ENCODE measurements at places on chromosomes 1 and 21.

- DNase-seq, result no peak
These were observed 2.3 kb upstream of the NRAS start for GRCh38 chr1:114718661-114719423.

DNA sequence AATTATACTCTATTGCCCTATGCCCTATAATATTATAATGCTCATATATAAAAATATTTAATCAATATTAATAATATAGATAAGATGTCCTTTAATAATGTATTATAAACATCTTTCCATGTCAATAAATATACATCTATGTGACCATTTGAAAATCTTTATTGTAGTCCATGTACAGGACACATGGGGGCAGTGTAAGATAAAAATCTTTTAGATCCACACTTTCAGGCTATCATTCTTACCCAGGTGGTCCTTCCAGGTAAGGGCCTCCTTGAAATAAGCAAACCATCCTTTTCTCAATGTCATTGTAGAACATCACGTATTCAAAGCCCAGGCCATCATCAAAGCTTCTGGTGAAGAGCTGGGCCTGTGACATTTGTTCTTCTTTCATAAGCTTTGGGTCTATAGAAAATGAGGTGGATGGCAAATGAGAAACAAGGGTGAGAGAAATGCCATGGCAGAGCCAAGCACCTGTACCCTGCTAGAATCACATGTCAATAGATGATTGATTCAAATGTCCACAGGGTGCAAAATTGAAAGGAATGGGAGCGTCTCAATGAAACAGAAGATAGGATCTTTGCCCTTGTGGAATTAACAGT, 20.2 kb downstream of the THEM4 start:
- DNase-seq, result peak; percentile 26

GRCh38 chr1:12104417-12104816, 41.3 kb downstream of the TNFRSF8 start:
- no peak for DNase-seq

DNA sequence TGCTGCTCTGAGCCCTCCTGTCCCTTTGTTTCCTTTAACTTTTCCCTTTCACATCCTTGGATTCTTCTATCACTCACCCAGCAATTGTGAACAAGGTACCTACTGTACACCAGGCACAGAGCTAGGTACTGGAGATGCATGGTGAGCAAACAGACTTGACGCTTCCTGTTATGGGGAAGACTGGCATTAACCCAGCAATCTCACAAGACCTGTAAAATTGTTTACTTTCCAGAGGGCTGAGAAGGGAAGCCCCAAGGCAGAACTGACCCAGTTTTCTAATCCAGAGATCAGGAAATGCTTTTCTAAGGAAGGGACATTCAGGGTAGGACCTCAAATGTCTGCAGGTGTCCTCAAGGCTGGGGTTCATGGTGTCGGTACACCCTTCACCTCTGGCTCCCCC, 171.6 kb upstream of the KAZN start:
- DNase-seq, result no peak

- DNase-seq, result peak; percentile 17
These were observed 4.7 kb downstream of the FOXO6 start for GRCh38 chr1:41365772-41366454.

GRCh38 chr21:36728371-36729111, 29.6 kb downstream of the SIM2 start:
- no peak for DNase-seq

DNA sequence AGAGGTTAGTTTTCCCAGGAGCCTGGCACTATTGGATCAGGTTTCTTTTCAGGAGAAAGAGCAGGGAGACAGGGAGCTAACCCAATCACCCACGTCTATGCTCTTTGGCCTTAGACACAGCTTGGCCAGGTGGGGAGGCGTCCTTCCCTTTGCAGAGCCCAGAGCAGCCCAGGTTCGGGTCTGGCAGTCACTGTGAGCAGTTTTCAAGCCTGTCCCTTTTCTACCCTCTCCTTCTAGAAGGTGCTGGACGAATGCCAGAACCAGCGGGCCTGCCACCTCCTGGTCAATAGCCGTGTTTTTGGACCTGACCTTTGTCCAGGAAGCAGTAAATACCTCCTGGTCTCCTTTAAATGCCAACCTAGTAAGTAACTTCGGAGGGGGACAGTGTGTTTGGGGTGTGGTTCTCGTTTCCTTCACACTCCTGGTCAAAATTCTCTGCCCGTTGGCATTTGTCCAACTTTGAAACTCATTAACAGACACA, 44.9 kb downstream of the EVA1C start:
- no peak for DNase-seq

- DNase-seq, result no peak
These were observed 299.8 kb downstream of the DISC1 start for GRCh38 chr1:231926340-231926739.

DNA sequence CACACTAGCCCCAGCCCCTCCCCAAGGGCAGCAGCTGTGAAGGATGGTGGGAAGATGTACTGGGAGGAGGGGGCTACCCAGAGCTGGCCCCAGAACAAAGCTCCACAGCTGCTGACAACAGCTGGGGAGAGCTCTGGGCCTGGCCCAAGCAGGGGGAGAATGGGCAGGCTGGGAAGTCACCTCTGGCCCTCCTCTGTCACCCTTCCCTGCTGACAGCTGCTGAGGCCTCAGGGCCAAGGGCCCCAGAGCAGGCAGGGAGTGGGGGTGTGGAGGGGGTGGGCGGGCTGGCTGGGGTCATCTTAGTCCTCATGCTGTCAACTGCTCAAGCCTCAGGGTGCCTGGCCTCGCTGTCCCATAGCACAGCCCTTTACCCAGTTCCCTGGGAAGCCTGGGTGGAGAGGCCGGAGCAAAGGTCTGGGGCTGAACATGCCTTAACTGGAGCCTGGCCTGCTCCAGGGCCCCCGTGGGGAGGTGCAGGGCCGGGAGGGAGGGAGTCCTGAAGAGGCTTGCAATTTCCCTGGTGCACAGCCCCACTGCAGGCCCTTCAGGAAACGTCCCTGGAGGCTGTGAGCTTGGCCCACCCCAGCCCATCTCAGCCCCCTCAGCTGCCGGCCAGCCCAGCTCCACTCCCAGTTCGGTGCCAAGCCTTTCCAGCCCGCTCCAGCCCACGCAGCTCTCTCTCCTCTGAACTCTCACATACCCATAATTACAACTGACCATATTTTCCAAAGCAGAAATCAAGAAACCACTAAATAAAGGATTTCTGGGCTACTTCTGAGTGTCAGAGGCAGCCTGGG, 25.7 kb downstream of the HSPG2 start:
- no peak for DNase-seq

DNA sequence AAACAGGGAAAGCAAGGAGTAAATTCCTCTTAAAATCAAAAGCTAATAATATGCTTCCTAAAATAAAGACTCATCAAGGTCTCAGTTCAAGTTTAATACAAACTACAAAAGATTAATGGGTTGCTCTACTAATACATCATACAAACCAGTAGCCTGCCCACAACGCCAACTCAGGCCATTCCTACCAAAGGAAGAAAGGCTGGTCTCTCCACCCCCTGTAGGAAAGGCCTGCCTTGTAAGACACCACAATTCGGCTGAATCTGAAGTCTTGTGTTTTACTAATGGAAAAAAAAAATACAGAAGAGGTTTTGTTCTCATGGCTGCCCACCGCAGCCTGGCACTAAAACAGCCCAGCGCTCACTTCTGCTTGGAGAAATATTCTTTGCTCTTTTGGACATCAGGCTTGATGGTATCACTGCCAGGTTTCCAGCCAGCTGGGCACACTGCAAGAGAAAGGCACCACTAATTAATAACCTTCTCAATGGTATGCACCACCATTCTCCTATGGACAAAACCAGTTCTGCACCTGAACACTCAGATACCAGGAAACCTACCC, 10.6 kb downstream of the PRDX1 start:
- no peak for DNase-seq

DNA sequence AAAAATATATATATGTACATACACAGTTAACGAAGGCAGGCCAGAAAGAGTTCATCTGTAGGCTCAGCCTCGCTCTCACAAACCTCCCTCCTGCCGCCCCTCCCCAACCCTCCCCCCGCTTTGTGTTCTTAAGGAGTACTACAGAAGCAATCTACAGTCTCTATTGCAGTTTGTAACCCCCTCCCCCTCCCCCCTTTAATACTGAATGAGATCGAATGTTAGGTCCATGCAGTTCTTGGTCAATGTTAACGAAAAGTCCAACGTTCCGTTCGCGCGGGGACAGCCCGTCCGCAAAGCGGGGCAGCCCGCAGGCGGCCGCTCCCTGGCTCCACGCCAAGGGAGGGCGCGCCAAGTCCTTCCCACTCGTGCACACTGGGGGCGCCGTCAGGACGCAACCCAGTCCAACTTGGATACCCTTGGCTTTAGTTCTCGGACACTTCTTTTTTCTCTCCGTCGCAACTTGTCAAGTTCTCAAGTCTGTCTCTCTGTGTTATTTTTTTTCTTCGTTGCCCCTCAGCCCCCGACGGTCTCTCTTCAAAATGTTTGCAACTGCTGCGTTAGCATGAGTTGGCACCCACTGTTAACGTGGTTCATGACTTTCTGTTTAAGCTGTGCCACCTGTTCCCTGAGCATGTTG, 2.2 kb downstream of the JUN start:
- DNase-seq, result peak; percentile 73

DNA sequence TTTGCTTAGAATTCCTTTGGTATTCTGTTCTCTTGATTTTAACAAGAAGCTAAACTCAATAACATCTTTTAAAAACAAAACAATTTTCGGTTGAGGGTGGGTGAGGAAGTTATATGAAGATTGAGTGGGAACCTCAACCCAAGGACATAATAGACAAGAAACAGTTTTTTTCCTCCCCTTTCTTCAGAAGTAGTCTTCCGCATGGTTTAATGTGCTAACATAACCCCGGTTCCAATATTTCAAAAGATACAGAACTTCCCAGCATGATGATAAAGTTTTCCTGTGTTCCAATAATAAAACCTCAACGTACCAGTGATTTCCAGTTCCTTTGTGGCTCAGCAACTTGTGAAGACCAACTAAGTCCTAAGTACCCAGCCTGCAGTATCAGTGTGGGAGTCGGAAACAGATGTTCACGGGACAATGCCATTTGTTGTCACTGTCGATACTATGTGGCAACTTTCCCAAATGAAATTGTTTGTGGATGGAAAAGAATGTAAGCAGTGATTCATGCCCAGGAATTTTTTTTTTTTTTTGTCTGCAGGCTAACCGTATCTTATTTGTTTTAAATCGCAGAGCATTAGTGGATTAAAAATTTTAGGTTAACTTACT, 48.5 kb downstream of the NR5A2 start:
- no peak for DNase-seq

DNA sequence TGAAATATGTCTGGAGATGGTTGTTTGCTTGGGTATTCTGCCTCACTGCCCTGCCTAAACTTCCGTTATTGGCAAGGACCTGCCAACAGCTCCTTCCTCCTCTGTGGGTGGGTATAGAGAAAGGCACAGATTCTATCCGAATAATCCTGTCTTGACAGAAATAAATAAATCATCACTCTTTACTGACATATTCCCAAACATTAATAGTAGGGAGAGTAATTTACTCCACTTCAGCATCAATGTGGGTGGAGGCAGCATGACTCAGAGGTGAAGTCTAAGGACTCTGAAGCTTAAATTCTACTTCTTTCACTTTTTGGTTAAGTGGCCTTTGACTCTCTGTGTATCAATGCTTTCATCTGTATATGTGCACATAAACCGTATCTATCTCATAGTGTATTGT, 2.9 kb downstream of the CD84 start:
- DNase-seq, result no peak

DNA sequence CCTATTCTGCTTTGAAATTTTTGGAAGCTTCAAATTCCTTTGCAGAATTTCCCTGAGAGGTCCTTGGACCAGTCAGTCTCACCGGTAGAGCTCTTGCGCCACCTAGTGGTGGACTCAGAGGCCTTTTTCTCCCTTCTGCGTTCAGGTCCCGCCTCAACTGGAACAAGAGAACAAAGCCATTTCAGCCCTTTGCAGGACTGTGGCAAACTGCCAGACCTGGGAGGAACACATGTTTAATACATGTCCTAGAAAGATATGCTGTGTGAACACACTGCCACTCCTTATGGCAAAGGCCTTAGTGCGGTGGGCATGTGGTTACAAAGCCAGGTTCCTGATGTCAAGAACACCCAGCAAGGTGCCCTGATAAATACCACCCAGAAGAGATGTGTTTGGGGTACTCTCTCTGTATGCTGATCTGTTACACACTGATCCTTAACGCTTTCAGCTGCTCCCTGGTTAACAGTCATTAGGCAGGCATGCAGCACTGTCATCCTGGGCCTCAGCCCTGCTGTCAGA, 82.2 kb upstream of the SSX2IP start:
- peak; percentile 79 for DNase-seq

GRCh38 chr1:167081594-167082156, 8.5 kb downstream of the GPA33 start:
- DNase-seq, result no peak

DNA sequence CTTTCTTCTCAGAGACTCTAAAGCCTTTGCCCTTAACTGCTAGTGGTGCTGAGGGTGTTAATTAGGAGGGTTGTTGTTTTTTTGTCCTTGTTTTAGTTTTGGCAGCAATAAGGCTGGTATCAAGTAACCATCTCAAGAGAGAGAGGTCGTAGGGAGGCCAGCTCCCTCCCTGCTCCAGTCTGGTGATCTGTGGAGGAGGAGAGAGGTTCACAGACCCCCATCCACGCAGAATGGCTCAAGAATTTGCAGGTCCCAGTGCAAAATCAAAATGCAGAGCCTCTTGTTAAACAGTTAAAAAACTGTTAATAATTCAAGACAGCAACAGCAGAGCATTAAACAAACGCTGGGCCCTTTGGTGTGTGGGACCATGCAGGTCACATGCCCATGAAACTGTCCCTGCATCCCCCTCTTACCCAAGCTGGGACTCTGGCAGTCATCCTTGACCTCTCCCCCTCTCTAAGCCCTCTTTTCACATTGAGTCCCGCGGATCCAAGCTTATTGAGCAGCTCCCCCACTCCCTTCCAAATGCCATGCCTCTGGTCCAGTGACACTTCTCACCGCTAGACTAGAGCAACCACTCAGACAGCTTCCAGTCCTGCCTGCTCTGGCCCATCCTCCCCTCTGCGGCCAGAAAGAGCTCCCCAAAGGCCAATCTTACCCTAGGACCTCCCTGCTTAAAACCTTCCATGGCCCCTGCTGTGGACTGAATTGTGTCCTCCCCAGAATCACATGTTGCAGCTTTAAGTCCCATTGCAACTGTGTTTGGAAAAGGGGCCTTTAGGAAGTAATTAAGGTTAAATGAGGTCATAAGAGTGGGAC, 47.7 kb upstream of the RPL11 start:
- no peak for DNase-seq

DNA sequence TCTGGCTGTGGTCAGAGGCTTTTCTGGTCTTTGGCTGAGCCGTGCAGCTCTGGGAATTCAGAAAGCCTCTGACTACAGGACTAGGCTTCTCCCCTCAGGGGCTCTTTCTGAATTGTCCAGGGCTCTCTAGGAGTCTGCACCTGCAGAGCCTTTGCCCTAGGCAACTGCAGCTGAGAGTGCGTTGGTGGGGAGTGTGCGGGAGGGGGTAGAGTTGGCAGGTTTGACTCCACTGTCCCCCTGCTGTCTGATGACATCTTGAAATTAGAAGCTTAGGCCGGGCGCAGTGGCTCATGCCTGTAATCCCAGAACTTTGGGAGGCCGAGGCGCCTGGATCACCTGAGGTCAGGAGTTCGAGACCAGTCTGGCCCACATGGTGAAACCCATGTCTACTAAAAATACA, 32.9 kb downstream of the KIAA1614 start:
- DNase-seq, result no peak

Data from GM12865 (cell line).